ENCODE measurements at places on chromosomes 7 and 10. TPM values are rescaled to one million over a fixed set of nuclear protein-coding genes. Genes with fewer than 3 reads are reported as not detected.

TBL2 gene
- 38.6 TPM for polyA plus RNA-seq

NT5C3A gene
- 99.2 TPM for polyA plus RNA-seq

PPP1R17 gene
- 8.8 TPM for polyA plus RNA-seq

FGFBP3 gene
- polyA plus RNA-seq, result 35.9 TPM

GPR37 gene
- polyA plus RNA-seq, result 1.4 TPM

PLAC9 gene
- polyA plus RNA-seq, result not detected
